ENCODE measurements at places on chromosomes 12 and 14. TPM values are rescaled to one million over a fixed set of nuclear protein-coding genes. Genes with fewer than 3 reads are reported as not detected.

GRCh38 chr12:109706747-109707469 lies 6.7 kb upstream of the FAM222A start:
- H3K27me3 ChIP-seq = no peaks in the 10 kb centered on the region
- H3K36me3 ChIP-seq = no peaks in the 10 kb centered on the region
- peaks cover 17% of the 10 kb centered on the region for H3K4me1 ChIP-seq
- DNase-seq = no peak

DNA sequence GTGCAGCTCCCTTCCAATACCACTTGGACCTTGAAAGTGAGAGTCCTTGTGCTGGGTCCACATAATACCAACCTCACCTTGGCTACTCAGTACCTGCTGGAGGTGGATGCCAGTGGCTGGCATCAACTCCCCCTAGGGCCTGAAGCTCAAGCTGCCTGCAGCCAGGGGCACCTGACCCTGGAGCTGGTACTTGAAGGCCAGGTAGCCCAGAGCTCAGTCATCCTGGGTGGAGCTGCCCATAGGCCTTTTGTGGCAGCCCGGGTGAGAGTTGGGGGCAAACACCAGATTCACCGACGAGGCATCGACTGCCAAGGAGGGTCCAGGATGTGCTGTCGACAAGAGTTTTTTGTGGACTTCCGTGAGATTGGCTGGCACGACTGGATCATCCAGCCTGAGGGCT lies 5.7 kb upstream of the INHBE start:
- peaks cover 18% of the 10 kb centered on the region for H3K4me1 ChIP-seq
- no peak overlapping the region for H3K27ac ChIP-seq
- H3K27me3 ChIP-seq = no peaks in the 10 kb centered on the region
- H3K4me3 ChIP-seq = no peak overlapping the region
- no peaks in the 10 kb centered on the region for H3K36me3 ChIP-seq
- DNase-seq = no peak

DNA sequence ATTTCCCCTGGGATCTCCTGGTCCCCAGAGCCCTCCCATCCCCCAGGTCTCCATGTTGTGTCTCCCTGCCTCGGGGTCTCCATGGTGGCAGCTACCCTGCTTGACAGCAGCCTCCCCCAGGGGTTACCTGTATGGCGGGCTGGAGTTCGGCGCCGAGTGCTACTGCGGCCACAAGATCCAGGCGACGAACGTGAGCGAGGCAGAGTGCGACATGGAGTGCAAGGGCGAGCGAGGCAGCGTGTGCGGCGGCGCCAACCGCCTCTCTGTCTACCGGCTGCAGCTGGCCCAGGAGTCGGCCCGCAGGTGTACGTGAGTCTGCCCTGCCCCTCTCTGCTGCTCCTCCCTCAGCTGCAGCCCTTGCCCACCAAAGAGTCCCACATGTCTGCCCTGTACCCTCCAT lies 80.9 kb downstream of the WSCD2 start:
- no peaks in the 10 kb centered on the region for H3K4me1 ChIP-seq
- H3K36me3 ChIP-seq = no peaks in the 10 kb centered on the region
- no peak for DNase-seq
- H3K27ac ChIP-seq = no peak overlapping the region
- H3K27me3 ChIP-seq = peaks cover 25% of the 10 kb centered on the region

DNA sequence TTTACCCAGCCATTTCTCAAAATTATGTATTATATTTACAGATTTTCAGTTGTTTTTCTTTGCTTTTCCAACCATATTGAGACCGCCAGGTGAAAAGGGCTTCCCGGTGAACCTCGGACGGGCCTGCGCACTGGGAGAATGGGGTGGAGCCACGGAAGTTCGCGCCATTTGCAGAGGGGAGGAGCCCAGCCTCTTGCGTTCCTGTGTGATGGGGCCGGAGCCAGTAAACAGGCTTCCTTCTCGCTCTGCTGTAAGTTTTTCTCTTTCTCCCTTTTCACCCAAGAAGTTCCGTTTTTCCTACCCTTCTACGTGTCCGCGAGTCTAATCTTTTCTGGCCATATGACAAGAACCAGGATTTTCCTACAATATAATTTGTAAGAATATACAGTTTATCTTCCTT lies 1108.8 kb upstream of the SEL1L start:
- H3K27me3 ChIP-seq = no peaks in the 10 kb centered on the region
- no peak overlapping the region for H3K27ac ChIP-seq
- no peaks in the 10 kb centered on the region for H3K36me3 ChIP-seq
- 0 out of 2 replicates have a peak overlapping the region, but pooled peaks have one; percentile 5 for H3K4me3 ChIP-seq
- peak; percentile 3 for DNase-seq
- no peaks in the 10 kb centered on the region for H3K4me1 ChIP-seq

GRCh38 chr14:102601378-102601925 lies 9.0 kb downstream of the RCOR1 start:
- peaks cover 12% of the 10 kb centered on the region for H3K36me3 ChIP-seq
- H3K27me3 ChIP-seq = no peaks in the 10 kb centered on the region
- H3K27ac ChIP-seq = no peak overlapping the region
- H3K4me1 ChIP-seq = peaks cover 3% of the 10 kb centered on the region

DNA sequence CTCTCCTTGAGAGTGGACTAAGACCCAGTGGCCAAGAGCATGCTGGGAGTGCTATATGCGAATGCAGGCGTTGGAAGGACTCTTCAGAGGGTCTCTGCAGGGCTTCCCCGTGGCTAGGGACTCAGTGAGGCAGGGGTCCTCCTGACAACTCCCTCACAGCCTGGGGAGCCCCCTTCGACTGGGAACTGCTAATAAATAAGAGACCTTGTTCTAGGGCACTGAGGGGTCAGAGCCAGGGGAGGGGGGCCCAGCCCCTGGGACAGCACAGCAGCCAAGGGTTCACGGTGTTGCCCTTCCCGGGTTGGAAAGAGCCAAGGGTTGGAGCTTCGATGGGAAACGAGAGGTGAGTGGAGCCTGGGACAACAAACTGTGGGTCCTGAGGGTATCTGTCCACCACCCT lies 6.0 kb upstream of the CPNE6 start:
- no peak overlapping the region for H3K27ac ChIP-seq
- H3K27me3 ChIP-seq = peaks cover 11% of the 10 kb centered on the region
- no peak overlapping the region for H3K4me3 ChIP-seq
- no peaks in the 10 kb centered on the region for H3K4me1 ChIP-seq
- no peak for DNase-seq
- H3K36me3 ChIP-seq = no peaks in the 10 kb centered on the region

- no peak for DNase-seq
- peaks cover 14% of the 10 kb centered on the region for H3K4me1 ChIP-seq
- H3K4me3 ChIP-seq = no peak overlapping the region
- no peaks in the 10 kb centered on the region for H3K27me3 ChIP-seq
- no peak overlapping the region for H3K27ac ChIP-seq
These were observed 10.2 kb downstream of the USP15 start for GRCh38 chr12:62270384-62270783.

DNA sequence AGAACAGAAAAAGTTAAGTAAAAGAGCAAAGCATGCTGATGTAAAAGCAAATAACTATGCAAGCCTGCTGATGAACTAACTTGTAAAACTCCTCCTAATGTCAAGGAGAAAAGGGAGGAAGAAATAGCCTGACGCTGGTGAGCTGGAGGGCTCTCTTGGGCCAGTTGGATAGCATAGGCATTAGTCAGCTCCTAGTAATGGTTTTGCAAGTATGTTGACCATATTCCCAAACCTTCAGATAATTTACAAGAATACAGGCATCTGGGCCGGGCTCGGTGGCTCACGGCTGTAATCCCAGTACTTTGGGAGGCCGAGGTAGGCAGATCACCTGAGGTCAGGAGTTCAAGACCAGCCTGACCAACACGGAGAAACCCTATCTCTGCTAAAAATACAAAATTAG lies 871.4 kb downstream of the C12orf50 start:
- DNase-seq = peak; percentile 95
- peaks cover 30% of the 10 kb centered on the region for H3K4me1 ChIP-seq
- H3K36me3 ChIP-seq = no peaks in the 10 kb centered on the region
- H3K4me3 ChIP-seq = no peak overlapping the region
- no peaks in the 10 kb centered on the region for H3K27me3 ChIP-seq

The HOXC12 gene
- total RNA-seq = 0.33 TPM

The NGB gene
- total RNA-seq = not detected

The EPYC gene
- not detected for total RNA-seq

The UNC79 gene
- not detected for total RNA-seq

The CLIP1 gene
- 46.4 TPM for total RNA-seq

All from PC-3 (cell line).